ENCODE measurements at places on chromosomes 4 and X.

DNA sequence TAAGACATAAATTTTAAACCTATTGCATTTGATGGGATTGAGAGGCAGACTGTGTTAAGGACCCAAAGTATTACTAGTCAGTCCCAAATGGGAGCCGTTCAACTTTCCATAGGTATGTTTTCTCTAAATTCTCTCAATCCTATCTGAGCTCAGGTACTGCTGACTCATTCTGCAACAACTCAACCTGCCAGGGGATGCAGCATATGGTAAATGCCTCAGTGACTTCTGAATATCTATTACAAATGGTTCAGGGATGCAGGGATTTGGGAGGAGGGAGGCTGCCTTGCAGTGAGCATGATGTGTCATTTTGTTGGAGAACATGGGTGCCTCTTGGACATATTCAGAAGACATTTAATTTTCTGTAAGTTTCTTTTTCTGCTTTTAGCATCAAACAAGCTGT, 97.3 kb downstream of the HDAC8 start:
- no peak for DNase-seq

DNA sequence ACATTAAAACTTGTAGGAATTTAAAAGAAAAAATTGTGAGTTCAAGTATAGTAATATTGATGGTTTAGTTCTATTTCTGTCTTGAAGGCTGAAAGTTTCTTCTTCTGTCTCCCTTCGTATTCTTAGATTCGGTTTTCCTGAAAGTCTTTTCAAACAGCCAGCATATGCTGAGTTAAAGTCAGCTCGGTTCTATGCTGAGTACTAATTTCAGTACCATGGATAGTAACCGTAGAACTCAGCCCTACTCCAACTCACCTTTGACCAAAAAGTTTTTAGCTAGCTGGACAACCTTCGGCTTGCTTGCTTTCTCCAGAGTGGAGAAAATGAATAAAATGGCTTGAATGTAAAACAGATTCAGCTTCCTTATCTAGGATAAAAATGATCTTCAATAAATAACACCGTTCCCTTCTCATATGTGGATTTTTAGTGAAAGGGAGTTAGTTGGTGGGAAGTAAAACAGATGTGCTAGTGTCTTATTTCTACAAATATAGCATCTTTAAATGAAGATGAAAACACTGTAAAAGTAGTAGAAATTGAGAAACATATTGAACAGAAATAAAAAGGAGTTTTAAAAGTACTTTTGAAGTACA, 5.2 kb downstream of the POU4F2 start:
- DNase-seq: no peak

- DNase-seq: no peak
Observed at GRCh38 chr4:67371615-67372014, 173.7 kb downstream of the CENPC start.

- DNase-seq: no peak
Observed at GRCh38 chr4:138310991-138311390, 68.8 kb upstream of the SLC7A11 start.

- DNase-seq: no peak
Observed at GRCh38 chr4:109495514-109495913, 61.9 kb downstream of the SEC24B start.

- no peak for DNase-seq
Observed at GRCh38 chr4:113528395-113528794, 233.1 kb downstream of the CAMK2D start.

GRCh38 chr4:36337665-36338185, 56.3 kb downstream of the DTHD1 start:
- no peak for DNase-seq

- no peak for DNase-seq
Observed at GRCh38 chr4:30825008-30825770, 105.0 kb downstream of the PCDH7 start.

DNA sequence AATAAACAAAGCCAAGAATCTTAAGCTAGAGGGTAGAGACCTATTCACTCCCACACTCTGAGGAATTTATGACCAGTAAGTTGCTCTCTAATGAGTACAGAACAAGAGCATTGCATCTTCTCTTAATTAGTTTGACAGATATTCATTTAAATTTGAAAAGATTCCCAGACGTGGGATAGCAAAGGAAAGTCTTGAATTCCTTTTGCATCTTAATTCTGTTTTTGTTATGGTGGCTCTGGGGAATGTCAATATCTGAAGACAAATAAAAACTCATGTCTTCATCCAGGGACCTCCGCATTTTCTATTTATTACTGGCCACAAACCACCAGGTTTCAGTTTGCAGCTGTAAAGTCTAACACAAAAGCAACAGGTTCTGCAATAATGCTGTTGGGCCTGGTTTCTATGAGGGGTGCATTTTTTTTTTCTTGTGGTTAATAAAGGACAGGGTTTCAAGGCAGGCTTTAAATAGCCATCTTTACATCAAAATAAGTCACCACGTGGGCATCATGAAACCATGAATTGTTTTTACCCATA, 172.3 kb downstream of the SHROOM3 start:
- no peak for DNase-seq

GRCh38 chr4:185638548-185639301, 103.4 kb upstream of the PDLIM3 start:
- DNase-seq: no peak

GRCh38 chr4:128623508-128624215, 185.8 kb upstream of the JADE1 start:
- DNase-seq: no peak

- DNase-seq: no peak
Observed at GRCh38 chr4:54661686-54662085, 3.9 kb downstream of the KIT start.

- no peak for DNase-seq
Observed at GRCh38 chr4:3221996-3222395, 27.0 kb upstream of the MSANTD1 start.

GRCh38 chr4:107404591-107405300, 315.3 kb downstream of the PAPSS1 start:
- no peak for DNase-seq

GRCh38 chr4:181968371-181968770, 274.8 kb upstream of the TENM3 start:
- no peak for DNase-seq

DNA sequence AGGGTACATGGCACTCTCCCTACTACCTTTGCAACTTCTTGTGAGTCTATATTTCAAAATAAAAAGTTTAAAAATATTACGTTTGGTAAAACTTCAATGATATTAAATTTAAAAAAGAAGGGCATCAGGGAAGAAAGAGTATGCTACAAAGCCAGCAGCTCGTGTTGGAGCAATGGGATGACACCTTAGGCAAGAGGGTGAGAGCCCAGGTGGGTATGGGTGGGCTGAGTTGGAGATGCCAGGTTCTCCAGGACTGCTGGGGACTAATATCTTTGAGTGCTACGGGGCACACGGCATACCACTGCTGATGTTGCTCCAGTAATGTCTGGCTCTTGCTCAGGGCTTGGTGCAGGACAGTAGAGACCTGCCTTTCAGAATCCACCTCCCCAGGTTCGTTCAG, 132.4 kb downstream of the EVC2 start:
- no peak for DNase-seq

DNA sequence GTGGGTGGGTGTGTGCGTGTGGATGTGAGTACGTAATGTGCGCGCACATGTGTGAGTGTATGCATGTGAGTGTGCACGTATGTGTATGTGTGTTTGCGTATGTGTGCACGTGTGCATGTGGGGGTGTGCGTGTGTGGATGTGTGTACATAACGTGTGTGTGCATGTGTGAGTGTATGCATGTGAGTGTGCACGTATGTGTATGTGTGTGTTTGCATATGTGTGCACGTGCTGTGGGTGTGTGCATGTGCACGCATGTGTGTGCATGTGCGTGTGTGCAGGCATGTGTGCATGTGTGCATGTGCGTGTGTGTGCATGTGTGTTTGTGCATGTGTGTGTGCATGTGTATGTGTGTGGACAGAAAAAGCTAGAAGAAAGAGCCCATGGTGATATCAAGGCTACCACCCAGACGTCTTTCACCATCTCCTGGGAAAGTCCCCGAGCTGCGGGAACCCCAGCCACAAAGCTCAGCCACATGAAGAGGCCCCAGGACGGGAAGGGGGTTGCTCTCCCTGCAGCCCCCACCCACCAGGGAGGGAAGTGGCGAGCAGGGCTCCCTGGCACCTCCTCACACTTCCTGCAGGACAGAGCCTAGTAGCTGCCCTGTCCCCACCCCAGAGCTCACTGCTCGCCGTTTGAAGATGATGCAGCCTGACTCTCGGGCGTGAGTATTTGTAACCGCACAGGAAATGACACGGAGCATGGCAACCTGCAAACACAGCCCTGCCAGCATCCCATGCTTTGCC, 108.3 kb downstream of the DCTD start:
- DNase-seq: no peak

DNA sequence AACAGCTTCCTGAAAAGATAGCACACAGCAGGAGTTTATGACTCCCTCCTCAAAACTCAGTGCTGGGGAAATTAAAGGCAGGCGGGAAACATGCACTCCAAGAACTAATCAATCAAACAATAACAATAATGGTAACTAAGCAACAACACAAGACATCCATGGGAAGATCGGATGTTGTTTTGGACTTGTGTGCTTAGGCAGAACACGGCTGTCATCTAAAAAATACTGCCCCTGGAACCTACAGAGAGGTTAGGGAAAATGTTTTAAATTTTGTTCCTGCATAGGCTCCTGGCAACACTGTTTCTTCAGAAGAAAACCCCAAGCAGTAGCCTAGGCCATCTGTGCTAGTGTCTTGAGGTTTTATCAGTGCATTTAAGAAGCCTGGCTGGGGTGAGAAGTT, 1378.2 kb downstream of the STIM2 start:
- no peak for DNase-seq

DNA sequence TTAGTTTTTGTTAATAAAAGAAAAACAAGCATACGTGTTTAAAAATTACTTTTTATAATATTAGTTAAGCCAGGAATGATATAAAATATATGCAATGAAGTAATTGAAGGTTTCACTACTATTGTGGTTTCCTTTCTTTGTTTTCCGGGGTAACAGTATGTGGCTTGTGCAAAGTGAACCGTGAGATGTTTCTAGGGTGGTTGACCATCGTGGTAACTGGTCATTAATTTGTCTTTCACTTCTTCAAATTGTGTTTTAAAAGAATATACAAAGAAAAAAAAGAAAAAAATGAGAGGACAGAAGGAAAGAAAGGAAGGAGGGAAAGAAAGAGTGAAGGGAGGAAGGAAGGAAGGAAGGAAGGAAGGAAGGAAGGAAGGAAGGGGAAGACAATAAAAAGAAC, 330.1 kb upstream of the CPXCR1 start:
- no peak for DNase-seq
